ENCODE measurements at places on chromosomes 2 and 18.

- DNase-seq = no peak
These were observed 217.5 kb downstream of the ZNF804A start for GRCh38 chr2:184815824-184816223.

DNA sequence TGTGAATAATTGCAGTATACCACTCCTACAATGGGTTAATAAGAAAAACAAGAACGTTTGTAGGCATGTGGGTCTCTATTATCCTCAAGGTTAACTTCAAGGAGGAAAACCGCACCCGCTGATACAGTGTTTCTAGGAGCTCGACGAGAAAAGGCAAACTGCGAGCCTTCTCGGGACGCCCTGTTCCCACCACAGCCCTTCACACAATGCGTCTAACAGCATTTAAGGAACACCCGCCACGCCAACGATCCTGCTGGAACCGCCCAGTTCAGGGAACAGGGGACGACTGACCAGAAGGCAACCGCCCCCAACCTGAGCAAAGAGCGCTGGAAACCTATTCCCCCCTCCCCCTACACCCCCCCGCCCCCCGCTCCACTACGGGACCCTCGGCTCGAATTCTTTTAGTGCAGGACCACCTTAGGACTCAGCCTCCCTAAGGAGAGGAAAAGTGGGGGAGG is 710 bp upstream of the TMSB10 start:
- peak; percentile 84 for DNase-seq

- no peak for DNase-seq
These were observed 1.7 kb upstream of the GATA6 start for GRCh38 chr18:22167471-22168241.

GRCh38 chr2:232538671-232539070 is 821 bp upstream of the CHRNG start:
- DNase-seq = no peak

- no peak for DNase-seq
These were observed 243.4 kb downstream of the BCL11A start for GRCh38 chr2:60309941-60310660.

GRCh38 chr2:222142027-222142426 is 156.8 kb downstream of the PAX3 start:
- no peak for DNase-seq

DNA sequence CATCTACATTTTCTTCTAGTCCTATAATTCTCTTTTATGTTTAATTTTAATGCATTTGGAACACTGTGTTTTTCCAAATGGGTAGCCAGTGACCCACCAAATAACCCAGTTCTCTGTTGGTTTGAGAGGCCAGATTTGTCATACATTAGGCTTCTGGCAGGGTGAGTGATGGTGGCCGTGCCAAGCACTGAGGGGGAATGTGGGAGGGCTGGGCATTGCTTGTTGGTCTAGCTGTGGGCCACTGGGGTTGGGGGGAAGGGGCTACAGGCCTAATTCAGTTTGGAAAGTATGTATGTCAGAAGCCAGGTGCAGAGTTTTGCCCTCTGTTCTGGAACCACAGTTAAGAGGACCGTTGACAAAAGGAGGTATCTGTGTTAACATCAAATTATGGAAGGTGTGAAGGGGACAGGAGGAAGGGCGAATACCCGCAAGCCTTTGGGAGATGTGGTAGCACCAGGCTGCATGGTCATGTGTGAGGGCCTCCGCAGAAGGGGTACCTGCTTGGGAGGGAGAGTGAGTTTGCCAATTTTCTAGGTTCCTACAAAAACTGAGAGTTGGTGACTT is 38.1 kb upstream of the SCLY start:
- no peak for DNase-seq

DNA sequence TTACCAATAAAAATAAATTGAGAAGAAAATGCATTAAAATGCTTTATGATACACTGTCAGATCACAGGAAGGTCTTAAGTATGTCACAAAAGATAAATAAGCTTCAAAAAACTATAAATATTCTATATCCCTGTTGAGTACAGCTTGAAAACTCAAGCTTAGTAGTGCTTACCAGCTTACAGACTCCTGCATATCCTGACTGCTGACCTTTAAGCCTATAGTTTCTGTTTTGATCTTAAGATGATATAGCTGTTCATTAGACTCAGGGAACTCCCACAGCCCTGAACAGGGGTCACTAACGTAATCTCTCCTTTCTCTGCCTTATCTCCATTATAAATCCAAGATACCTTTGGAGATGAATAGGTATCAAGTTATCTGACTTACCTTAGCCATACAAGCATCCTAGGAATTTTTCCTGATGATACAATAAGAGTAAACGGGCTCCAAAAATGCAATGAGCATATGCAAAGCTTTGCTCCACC is 93.7 kb upstream of the RBBP8 start:
- DNase-seq = no peak

- peak; percentile 76 for DNase-seq
These were observed 104.2 kb downstream of the SPTBN1 start for GRCh38 chr2:54560146-54560881.

DNA sequence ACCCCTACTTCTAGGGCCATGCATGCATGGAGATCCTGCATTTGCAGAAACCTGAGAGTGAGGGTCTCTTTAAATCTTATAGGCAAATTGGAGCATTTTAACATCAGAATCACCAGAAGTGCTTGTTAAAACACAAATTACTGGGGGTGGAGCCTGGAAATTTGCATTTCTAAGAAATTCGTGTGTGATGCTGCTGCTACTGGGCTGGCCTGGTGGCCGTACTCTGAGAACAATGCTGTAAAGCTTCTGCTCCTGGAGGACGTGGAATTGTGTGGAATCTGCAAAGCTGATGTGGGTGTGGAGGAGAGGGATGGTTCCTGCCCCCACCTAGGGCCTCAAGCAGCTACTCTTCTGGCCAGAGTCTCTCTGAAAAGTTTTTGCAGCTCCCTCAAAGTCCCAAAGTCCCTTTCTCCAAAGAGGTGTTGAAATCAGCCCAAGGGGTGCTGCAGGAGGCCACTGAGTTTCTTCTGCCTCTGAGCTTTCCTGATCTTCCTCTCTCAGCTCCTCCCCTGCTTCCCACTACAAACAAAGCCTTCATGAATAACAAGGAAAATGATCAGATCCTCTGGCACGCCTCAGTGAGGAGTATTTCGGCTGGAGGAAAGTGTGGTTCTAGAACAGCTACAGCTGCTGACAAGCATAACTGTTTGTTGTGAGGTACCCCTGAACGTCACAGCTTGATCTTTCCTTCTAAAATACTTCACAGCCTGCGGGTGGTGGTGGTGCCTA is 508.3 kb downstream of the CNTNAP5 start:
- DNase-seq = no peak

- DNase-seq = no peak
These were observed 293.9 kb upstream of the ERBB4 start for GRCh38 chr2:212832211-212833195.

DNA sequence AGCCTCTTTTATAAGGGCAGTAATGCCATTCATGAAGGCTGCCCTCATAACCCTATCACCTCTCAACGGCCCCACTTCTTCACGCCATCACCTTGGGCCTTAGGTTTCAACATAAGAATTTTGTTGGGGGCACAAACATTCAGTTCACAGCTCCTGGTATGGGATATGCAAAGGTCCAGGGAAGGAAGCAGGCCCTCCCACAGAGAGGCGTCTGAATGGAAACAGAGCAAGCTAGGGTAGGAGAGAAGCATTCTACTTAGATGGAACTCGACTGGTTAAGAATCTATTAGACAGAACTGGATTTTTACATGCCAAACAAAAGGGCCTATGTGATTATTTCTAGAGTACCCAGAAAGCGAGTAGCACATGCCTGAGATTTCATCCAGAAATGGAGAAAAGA is 42.8 kb downstream of the PROKR1 start:
- DNase-seq = no peak

- no peak for DNase-seq
These were observed 195.8 kb downstream of the MTX2 start for GRCh38 chr2:176464886-176465564.

- DNase-seq = no peak
These were observed 96.2 kb downstream of the VWC2L start for GRCh38 chr2:214507032-214507431.

DNA sequence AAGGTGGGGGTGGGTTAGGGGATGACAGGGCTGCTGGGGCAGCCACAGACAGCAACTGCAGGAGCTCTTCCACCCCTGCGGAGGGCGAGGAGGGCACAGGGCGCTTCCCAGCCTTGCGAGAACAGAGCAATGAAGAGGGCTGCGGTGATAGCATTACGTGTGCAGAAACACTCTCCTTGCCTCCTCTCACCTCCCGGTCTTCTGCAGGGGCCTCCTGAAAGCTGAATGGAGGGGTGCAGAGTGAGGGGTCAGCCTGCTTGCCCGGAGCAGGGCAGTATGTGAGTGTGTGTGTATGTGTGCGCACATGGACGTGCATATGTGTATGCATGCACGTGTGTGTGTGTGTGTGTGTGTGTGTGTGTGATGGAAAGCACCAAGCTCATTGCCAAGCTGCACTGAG is 29.5 kb upstream of the IL1R2 start:
- DNase-seq = no peak

DNA sequence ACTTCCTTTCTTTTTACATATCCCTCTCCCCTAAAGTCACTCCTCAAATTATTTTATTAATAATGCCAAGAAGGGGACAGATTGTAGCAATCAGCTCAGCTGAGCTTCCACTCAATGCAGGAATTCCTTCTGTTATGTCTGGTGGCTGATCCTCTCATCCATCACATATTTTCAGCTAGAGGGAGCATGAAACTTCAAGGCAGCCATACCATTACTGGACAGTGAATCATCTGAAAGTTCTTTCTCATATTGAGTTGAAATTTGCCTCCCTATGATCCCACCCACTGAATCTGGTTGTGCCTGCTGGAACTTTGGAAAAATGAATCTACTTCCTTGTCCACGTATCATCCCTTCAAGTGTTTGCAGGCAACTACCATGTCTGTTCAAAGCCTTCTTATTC is 11.2 kb downstream of the ZNF385B start:
- peak; percentile 58 for DNase-seq

DNA sequence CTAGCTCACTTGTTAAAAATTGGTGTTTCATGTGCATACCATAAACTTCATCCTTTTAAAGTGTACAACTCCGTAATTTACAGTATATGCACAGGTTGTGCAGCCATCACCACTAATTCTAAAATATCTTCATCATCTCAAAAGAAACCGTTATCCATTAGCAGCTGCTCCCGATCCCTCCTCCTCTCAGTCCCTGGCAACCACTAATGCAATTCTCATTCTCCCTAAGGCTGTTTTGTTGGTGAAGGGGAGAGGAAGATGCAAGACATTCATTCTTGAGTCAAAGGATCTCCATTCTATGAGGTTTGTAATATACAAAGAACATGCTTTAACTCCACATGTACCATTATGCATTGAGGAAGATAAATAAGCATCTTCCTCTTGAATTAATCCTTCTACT is 48.6 kb downstream of the RNU4ATAC start:
- DNase-seq = no peak

DNA sequence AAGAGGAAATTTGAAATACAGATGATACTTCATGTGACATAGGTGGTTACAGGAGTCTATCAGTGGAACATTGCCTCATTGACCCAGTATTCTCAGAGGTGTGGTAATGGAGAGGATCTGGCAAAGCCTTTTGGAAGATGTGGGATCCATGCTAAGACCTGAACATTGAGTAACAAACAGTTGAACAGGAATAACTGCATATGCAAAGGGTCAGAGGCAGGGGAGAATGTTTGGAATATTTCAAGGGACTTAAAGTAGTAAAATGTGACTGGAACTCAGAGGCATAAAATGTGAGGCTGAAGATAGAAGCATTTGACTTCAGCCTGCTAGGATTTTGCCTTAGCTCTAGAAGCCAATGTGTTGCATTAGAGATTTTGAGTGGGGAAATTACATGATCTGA is 300.2 kb upstream of the ETAA1 start:
- DNase-seq = no peak

DNA sequence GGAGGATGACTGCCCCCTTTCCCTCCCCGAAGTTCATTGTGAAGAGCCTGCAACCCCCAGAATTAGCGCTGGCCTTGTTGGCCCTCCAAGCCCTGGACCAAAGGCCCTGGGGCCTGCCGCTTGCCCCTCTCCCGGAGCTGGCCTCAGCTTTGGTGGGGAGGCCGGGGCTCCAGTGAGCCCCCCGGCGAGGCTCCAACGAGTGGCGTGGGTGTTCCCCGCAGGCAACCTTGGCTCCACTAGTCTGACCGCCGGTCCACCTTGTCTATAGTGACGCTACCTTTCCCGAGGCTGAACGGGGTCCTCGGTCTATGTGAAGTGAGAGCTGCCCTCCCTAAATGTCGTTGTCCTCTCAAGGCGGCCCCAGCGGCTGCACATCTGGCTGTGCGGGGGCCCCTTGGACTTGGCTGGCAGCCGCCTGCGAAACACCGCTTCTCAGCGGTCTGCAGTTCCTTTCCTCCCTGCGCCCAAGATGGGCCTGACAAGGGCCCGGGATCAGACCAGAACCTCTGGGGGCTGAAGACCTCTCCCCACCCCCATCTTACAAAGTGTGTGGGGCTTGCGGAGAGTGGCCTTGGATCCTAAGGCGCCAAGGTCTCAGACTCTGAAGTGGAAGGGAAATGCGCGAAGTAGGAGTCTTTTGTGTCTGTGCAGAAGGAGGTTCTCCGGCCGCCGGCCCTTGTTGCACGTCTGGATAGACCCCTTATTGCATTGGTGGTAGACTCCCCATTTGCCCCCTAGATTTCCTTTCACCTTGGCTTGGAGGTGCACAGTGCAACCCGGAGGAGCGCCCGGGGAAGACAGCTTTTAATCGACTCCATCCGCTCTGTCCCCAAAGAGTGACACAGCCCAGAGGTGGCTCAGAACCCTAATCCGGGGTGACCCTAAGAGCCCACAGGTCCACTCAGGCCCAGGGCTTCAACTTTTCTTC is 3.9 kb upstream of the HOXD10 start:
- DNase-seq = no peak

- peak; percentile 67 for DNase-seq
These were observed 13.8 kb downstream of the FOSL2 start for GRCh38 chr2:28406276-28407096.

GRCh38 chr18:5150894-5151293 is 46.2 kb downstream of the AKAIN1 start:
- no peak for DNase-seq

DNA sequence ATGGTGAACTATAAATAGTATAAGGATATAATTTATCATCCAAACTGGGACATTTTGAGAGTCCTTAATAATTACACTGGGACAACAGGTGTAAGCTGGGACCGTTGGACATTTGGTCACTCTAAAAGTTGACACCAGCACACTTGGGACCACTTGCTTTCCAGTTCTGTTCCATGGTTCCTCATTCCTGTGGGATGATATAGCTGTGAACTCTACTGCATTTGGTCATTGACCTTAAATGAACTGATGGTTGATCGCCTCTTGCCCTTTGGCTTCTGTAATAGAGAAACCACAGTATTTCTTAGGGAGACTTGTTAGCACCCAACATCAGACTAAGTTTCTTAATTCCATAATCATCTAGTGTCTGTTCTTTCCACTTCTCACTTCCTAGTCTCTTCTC is 46.7 kb downstream of the EML6 start:
- no peak for DNase-seq

GRCh38 chr18:32289483-32290075 is 99.7 kb downstream of the MEP1B start:
- DNase-seq = peak; percentile 75

- DNase-seq = peak; percentile 61
These were observed 161.5 kb upstream of the NT5C1B start for GRCh38 chr2:18750672-18751554.

All from fibroblast of mammary gland (primary cell).